Stimulated activated CD8-positive, alpha-beta memory T cell treated with anti-CD3 and anti-CD28 coated beads, Interleukin-12 subunit alpha, Interleukin-12 subunit beta, amount 100 ng/mL, for 1 hour (primary cell): ENCODE measurements at places on chromosomes 1 and 21.

GRCh38 chr1:154157520-154158306, 2.8 kb upstream of the NUP210L start:
- peak; percentile 62 for DNase-seq

- no peak for DNase-seq
Measured at GRCh38 chr1:243587823-243588560, 262.1 kb downstream of the AKT3 start.

- peak; percentile 16 for DNase-seq
Measured at GRCh38 chr1:67760030-67760821, 73.0 kb downstream of the GNG12 start.

- no peak for DNase-seq
Measured at GRCh38 chr1:92356956-92357355, 58.1 kb downstream of the RPAP2 start.

- no peak for DNase-seq
Measured at GRCh38 chr1:30515755-30516484, 207.5 kb downstream of the MATN1 start.

DNA sequence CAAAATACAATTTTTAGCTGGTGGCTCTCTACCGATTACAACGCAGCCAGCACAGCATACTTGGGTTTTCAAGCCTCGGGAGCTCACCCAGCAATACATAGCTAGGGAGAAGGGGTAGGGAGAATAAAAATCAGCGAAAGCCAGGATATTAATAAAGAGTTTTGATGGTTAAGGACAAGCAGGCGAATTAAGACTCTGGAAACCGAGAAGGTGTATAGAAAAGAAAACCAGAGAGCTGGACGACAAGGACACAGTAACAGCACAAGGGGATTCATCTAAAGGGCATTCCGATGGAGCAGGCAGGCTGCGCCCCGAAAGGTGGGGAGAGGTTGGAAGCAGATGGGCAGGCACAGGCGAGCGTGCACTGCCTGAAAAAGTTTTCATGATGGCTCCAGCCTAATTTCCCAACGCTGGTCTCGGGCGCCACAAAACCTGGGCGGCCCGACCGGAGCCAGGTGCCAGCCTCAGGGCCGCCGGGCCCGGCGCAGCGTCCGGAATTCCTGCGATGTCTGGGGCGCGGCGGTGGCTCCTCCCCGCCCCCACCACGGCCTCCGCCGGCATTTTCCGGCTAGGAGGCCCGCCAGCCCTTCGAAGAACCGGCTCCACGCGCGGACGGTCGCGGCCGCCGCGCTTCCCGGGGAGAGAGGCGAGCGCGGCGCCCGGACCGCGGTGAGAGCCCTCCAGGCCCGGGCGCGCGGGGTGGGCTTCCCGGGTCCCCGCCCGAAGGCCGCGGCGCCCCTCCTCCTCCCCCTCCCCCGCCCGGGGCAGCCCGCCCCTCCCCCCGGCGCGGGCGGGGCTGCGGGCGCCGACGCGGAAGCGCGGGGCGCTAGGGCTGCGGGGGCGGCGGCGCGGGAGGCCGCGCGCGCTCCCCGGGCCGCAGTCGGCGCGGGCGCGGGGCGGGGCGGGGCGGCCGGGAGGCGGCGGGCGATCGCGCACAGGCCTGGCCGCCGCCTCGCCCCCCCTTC, 774 bp upstream of the DYRK1A start:
- peak; percentile 27 for DNase-seq

- no peak for DNase-seq
Measured at GRCh38 chr1:209403921-209404320, 179.6 kb upstream of the CAMK1G start.

- no peak for DNase-seq
Measured at GRCh38 chr1:20199840-20200239, 13.5 kb upstream of the PLA2G2C start.

DNA sequence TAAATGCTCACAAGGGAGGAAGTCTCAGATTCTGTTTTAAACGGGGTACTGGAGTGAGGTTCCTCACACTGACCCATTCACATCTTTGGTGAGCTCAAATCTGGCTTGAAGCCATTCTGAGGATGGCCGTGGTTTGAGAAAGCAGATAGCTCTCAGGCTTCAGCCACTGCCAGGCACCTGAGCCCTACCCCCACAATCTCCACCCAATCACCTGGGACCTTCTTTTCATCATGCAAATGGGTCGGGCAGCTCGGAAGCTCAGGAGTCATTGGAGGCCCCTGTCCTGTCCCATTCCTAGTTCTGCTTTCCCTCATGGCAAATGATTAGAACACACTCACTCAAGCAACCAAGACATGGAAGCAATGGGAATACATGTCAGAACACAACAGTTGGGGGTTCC, 141.4 kb upstream of the ETS2 start:
- DNase-seq, result no peak

DNA sequence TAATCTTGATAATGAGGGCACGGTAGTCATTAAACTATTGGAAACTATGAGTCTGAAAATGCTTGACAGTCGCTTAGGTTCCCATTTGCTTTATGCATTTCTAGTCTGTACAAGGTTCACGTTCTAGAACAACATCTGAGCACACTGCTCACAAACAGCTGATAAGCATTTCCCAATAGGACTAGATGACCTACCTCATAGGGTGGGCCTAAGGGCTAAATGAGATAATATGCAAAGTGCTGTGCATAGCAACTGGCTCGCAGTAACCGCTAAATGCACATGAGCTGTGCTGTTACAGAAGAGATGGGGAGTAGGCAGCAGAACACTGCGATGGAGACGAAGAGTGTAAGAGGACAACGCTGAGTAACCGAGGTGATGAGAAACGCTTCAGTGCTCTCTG, 628.0 kb downstream of the SMYD3 start:
- DNase-seq, result no peak

- no peak for DNase-seq
Measured at GRCh38 chr1:182869241-182869666, 30.1 kb downstream of the DHX9 start.

DNA sequence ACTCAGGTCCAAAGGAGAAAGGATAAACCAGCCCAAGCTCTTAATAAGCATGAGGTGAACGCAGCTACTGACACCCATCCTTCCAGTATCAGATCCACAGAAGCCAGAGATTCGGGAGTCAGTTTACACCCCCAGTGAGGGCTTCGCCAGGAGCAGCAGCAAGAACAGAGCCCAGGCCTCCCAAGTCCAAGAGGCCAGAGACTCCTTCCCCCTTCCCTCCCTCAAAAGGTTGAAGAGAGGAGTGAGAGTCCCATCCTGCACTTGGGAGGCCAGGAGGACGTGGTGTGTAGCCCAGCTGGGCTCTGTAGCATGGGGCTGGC, 72.8 kb downstream of the MRPL37 start:
- no peak for DNase-seq

DNA sequence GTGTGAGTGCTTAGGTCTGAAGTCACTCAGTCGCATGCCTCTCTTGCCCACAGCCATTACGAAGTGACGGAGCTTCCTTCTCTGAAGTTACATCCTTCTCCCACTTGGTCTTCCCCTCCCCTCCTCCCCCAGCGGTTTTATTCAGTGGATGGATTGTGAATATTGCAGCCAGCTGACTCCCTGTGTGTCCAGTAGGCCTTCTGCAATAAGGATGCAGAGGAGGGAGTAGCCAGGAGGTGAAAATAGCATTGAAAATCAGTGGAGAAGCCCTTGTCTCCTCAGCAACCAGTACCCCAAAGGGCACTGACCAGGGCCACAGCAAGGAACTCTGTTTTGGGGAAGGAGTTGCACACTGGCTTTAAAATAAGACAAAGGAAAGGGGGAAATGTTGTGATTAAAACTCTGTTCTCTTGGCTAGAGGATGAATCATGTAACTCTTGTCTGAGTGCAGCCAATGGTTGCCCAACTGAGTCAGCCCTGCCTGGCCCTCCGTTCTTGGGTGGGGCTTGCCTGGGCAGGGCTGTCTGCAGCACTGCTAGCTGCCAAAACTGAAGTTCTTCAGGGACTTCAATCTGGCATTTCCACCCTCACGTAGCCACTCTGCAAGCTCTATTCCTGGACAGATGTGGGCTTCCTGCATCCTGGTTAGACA, 4.3 kb downstream of the S100A10 start:
- no peak for DNase-seq

DNA sequence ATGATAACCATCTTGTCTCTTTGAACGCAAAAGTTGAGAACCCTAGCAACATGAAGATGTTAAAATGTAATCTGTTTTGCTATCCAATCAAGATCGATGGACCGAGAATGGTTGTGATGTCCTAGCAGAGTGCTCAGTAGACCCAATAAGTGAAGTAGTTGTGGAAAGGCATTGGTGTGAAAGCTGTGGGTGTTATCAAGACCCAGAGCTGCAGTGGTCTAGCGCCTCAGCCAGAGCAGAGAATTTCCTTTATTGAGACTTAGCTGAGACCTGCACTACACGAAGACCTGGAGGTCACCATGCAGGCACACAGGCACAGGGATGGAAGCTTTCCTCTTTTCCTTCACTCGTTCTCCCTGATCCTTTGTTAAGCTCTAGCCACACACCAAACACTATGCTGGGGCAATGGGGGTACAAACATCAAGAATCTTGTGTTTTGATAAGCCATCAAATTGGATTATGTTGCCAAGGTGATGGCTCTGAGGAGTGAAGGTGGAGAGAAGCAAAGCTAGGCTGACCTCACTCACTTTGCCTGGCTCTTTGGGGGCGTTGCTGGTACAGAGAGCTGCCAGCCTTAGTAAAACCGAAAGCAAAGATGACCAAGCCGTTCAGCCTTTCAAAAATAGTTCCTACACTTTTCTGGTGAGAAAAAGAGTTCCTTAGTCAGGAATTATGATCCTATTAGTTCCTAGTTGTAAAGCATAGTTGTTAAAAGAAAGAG, 24.1 kb downstream of the METTL13 start:
- no peak for DNase-seq

DNA sequence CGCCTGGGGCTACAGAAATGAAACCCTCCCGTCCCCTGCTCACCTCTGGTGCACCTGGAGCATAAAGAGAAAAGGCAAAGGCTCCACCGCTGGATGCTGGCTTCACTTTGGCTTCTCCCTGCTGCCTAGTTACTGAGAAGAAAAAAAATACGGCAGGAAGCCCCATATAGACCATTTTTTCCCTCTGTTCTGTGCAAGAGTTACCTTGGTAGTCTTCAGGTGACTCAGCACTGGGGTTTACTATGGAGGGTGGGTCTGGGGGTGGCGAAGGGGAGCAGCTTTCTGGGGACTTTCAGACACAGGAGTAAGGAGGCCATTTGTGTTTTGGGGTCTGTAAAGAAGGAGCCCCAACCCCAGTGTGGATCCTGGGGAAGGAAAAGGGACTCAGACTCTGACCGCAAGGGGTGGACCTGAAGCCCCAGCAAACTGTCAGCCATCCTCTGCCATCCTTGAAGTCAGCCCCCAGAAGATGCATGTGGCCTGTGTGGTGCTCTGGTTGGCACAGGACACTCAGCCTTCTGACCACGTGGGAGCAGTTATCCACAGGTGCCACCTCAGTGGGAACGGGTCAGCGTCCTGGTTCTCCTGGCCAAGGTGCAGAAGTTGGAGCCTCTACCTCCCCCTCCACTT, 25.9 kb upstream of the EPS8L3 start:
- no peak for DNase-seq

- no peak for DNase-seq
Measured at GRCh38 chr1:78682496-78682895, 32.9 kb downstream of the IFI44 start.

GRCh38 chr1:178941261-178941689, 70.4 kb upstream of the ANGPTL1 start:
- no peak for DNase-seq

DNA sequence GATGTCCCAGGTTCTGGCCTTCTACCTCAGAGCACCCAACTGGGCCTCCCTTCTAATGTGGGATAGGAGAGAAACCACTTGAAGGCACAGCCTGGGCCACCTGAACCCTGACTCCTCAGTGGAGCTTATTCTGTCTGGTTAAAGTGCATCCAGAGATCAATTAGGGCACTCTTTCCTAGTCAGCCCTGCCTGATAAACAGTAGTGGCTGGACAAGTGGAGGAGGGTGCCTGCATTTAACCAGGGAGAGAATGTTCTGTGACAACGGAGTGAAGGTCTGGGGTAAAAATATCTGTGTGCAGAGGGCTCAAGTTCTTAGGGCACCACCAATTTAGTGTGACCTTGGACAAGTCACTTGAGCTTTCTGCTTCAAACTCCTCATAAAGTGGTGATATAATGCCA, 101.8 kb downstream of the FAM78B start:
- DNase-seq, result no peak

- no peak for DNase-seq
Measured at GRCh38 chr1:50333595-50333974, 89.7 kb downstream of the DMRTA2 start.

DNA sequence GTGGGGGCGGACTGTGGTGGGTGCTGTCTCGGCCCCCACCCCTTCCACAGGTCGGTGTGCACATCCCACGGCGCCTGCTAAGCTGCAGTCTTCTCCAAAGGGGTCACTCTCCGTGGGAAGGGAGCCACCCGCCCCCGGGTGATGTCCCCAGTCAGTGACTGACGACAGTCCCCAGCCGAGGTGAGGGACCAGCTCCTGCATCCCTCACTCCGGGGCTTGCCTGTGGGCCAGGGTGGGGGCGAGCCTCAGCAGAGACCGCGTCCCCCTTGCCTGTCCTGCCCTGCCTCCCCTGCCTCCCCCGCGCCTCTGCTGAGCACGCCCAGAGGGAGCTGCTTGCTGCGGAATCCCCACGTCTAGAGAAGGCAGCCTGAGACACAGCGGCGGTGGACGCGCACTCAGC, 35.9 kb upstream of the PDE9A start:
- DNase-seq, result no peak

GRCh38 chr1:184417916-184418315, 31.1 kb downstream of the C1orf21 start:
- no peak for DNase-seq

- no peak for DNase-seq
Measured at GRCh38 chr1:40872276-40872675, 10.1 kb upstream of the CITED4 start.

- DNase-seq, result no peak
Measured at GRCh38 chr1:103160281-103160680, 52.0 kb upstream of the COL11A1 start.

DNA sequence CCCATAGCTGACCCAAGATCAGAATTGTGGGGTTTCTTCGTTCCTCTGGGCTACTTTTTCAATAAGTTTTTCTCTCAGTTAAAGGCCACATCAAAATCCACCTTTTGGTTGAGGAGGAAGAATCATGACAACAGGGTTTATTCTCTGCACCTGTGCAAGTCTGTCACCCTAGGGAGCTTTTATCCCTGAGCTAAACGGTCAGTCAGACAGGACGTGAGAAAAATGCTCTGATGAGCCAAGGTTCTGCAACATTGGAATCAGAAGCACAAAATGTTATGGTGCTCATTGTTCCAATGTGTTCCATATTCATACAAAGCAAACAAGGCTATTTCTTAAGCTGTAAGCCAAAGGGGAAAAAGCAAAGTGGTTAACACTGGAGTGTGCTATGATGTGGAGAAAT, 7.4 kb upstream of the ERICH3 start:
- no peak for DNase-seq
